Activated T-cell treated with anti-CD3 and anti-CD28 coated beads, Interleukin-2, amount 50 U/mL, for 48 hours (primary cell): ENCODE measurements at places on chromosomes 1 and 21.

DNA sequence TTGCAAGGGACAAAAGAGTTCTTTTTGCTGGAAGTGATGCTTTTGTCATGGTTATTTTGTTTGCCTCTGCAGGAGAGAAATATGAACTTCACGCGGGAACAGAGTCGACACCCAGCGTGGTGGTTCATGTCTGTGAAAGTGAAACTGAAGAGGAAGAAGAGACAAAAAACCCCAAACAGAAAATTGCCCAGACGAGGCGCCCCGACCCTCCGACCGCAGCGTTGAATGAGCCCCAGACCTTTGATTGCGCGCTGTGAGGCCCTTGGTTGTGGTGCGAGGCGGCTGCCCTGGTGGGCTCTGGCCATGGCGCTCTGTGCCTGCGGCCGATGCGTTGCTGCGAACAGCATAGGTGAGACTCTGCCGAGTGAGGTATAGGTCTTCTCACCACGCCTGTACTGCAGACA lies 20.9 kb upstream of the NCMAP start:
- DNase-seq, result peak; percentile 84

- peak; percentile 90 for DNase-seq
Observed at GRCh38 chr1:152036267-152037216, at the start of gene S100A11. Gene S100A11 (minus strand): TSS chr1:152037004. CDS start chr1:152036915, 89 bp downstream.

DNA sequence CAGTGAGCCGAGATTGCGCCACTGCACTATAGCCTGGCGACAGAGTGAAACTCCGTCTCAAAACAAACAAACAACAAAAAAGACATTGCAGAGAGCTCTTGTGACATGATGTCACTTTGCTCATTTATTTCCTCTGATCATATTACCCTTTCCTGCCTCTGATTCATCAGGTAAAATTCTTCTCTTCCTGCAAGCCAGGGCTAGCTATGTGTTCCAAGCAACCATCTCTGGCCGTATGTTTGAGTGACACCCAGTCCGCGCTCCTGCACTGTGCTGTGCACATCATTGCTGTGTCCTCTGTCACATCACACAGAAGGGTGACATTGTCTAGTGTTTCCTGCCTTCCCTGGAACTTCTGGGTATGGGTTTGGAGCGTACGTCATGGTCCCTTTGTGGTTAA lies 251.3 kb downstream of the PCP4 start:
- DNase-seq, result no peak

GRCh38 chr1:230303822-230304221 lies 122.3 kb downstream of the PGBD5 start:
- DNase-seq, result no peak

DNA sequence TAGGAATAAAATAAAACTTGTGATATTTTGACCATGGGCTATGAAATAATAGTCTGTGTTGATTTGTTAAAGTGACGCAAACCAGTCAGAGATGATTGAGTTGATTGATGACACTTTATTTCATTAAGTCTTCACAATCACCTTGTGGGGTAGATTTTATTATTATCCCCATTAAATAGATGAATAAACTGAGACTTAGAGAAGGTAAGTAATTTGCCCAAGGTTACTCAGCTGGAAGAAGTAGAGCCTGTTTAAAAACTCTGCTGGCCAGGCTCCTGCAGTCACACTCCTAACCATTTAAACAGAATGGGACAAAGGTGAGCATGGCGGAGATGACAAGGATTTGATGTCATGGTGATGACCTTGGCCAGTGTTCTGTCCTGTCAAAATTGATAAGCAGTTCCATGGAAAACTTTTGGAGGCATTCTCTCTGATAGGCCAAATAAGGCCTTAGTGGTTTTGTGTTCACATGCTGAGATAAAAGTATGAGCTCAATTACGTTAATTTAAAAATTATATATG lies 22.7 kb upstream of the MCOLN3 start:
- DNase-seq, result no peak

GRCh38 chr1:76998582-76999223 lies 131.4 kb downstream of the ST6GALNAC5 start:
- DNase-seq, result no peak

GRCh38 chr1:16153999-16154673 lies 1.7 kb downstream of the EPHA2 start:
- no peak for DNase-seq

DNA sequence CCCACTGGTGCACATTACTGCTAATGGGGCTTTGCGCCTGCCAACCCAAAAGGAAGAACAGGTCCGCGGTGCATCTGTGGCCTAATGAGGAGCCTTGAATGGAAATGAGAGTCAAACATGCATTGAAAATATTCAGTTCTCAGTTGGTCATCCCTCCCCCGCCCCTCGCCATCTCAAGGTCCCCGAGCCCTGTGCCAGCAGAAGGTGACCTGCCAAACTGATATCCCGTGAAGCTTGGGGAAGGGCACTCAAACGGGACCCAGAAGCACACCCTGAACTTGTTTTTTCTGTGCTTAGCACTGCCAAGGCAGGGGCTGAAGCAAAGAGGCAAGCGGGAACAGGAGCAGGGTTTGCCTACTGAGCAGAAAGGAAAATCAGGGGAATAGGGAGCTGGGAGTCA lies 67.9 kb upstream of the ZNF648 start:
- DNase-seq, result no peak

GRCh38 chr1:166165661-166166328 lies 1.0 kb downstream of the FAM78B start:
- DNase-seq, result peak; percentile 31

- no peak for DNase-seq
Observed at GRCh38 chr1:22527122-22527521, 36.2 kb upstream of the EPHA8 start.

GRCh38 chr1:15524021-15524282 lies at the start of gene CASP9:
Gene CASP9 (minus strand): TSS chr1:15524215. CDS start chr1:15524200, 15 bp downstream.
- no peak for DNase-seq

DNA sequence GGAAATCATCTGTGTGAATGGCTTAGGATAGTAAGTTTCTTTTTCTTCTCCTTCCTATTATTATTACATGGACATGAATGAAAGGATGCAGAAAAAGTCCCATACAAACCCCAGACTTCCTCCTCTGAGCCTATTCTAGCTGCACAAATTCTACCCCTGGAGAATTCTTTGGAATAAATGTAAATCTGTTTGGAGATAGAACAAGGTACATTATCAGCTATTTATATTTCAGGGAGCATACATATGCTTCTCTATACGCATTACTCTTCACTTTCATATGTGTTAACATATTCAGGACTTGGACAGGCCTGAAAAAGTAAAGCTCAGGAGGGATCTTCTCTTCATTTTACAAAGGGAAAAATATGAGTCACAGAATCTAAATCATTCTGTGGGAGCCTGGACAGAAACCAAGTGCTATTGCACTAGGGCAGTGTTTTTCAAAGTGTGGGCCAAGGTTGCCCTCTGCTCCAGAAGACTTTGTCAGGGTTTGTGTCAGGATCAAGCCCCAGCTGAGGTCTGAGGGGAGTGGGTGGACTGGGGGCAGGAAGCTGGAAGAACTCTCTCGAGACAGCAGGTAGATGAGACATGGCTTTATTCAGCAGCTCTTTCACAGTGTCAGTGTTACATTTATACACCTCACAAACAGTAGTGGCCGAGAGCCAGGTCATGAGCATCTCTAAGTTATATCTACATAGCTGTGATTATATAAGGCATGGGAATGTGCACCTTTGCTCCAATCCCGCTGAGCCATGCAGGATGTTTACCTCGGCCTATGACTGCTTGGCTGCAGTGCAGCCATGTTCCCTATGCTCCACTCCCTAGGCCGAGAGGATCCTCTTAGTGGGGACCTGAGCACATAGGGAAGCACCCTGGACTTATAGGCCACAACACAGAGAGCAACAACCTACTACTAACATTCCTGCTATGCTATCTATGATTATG lies 114.3 kb downstream of the GDAP2 start:
- no peak for DNase-seq

GRCh38 chr21:32334980-32335531 lies 36.4 kb downstream of the MRAP start:
- no peak for DNase-seq

- DNase-seq, result no peak
Observed at GRCh38 chr1:67573311-67573872, 111.6 kb upstream of the GADD45A start.

DNA sequence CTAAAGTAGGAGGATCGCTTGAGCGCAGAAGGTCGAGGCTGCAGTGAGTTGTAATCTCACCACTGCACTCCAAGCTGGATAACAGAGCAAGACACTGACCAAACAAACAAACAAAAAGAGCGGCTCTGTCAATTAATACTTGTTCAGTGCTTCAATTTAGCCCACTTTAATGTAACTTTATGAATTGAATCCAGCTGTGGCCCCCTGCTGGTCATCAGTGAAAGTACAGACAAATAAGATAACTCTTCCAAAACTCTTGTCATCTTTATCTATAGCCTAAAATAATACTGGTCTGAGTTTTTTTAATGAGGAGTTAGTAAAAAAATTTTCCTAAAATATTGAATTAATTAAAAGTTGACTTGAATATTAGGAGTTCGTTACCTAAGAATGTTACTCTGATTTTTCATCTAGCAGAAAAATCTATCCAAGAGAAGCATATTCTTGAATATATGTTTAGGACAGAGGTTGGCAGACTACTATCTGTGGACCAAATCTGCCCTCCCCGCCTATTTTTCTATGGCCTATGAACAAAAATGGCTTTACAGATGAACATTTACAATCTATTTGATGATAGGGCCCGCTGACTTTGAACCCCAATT lies 26.1 kb downstream of the ATP5PF start:
- peak; percentile 45 for DNase-seq

- no peak for DNase-seq
Observed at GRCh38 chr1:183148599-183148998, 37.5 kb upstream of the LAMC2 start.

DNA sequence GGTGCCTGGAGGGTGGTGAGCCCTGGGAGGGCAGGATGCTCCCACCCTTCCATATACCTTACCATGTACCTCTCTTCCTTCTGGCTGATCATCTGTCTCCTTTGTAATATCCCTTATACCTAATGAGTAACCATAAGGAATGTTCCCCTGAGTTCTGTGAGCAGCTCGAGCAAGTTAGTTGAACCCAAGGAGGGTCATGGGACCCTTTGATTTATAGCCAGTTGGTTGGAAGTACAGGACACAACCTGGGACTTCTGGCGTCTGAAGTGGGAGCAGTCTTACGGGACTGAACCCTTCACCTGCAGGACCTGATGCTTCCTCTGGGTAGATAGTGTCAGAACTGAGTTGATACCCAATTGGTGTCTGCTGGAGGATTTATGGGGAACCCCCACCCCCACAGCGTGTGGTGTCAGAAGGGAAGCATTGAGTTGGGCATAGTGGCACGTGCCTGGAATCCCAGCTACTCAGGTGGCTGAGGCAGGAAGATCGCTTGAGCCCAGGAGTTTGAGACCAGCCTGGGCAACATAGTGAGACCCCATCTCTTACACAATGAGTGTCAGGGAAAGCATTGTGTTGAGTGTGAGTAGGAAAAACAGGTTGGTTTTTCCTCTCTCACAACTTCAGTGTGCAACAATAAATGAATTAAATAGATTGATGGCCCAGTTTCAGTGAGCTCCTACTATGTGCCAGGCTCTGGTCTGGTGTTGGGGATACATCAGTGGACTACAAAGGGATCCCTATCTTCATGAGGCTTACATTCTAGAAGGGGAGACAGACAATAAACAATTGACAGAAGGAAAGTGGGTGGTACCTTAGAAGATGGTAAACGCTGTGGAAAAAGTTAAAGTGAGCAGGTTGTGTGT lies 16.0 kb downstream of the DNAJC16 start:
- no peak for DNase-seq

DNA sequence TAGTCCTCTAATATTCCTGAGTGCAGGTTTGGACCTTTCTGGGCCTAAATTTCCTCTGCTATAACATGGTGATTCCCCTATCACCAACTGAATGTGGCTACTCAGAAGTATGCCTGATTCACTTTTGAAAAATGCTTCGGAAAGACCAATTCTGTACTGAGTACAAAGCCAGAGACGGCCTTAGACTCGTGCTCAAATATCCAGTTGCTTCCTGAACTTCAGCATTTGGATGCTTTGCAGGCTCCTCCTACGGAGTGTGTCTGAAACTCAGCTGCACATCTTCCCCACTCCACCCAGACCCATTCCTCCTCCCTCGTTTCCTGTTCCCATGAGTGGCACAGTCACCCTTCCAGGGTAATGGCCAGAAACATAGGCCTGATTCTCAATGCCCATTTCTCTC lies 98.4 kb upstream of the GADD45A start:
- DNase-seq, result no peak

DNA sequence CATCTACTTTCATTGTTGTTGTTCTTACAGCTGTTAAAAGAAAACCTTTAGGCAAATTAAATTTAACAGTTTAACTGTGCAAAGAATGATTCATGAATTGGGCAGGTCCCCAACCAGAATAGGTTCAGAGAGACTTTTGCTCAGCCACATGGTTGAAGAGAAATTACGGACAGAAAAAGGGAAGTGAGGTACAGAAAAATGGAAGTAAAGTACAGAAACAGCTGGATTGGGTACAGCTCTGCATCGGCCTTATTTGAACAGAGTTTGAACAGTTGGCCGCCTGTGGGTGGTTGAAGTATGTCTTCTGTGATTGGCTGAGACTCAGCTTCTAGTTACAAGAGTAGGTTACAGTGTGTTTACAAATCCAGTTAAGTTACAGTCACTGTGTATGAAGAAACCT lies 210.1 kb downstream of the FGGY start:
- no peak for DNase-seq

- no peak for DNase-seq
Observed at GRCh38 chr1:214476229-214476985, 75.0 kb downstream of the PTPN14 start.

DNA sequence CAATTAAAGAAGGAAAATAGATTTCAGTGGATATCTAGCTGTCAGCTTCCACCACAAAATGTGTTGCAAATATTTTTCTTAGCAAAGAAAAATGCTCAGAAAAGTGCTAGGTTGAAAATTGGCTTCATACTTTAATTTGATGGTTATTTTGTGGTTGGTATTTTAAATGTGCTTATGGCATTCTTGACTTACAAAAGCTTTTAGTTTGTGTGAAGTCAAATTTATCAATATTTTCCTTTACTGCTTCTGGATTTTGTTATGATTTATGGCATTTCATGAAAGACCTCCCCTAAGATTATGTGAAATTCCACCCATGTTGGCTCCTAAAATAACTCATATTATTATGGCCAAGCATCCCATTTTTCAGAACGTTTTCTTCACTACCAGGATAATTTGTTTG lies 51.5 kb downstream of the PSMG1 start:
- no peak for DNase-seq

GRCh38 chr1:9418851-9419250 lies 120.4 kb upstream of the SLC25A33 start:
- no peak for DNase-seq

GRCh38 chr1:180720753-180721152 lies 88.9 kb downstream of the XPR1 start:
- no peak for DNase-seq

DNA sequence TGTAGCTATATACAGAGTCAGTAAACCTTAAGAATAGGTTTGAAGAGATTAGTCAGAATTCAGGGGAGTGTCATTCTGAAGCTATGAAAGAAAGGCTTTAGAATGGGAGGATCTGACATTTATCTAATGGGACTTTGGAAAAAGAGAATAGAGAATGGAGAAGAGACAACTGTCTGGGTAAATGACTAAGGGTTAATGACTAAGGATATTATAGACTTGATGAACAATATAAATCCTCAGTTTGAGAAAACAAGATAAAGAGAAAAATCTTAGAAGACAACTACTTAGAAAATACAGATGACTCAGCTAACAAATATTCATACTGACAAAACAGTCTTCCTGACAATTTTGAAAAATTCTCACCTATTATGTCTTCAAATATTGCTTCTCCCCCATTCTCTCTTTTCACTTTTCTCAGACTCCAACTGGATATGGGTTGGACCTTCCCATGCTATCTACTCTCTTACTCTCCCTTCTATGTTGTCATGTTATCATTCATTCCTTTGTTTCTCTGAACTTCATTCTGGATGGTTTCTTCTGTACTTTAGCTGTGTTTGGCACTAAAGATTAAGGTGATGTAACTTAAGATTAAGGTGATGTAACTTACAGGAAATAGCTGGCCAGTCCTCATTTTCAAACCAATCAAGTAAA lies 20.4 kb downstream of the SLC16A1 start:
- DNase-seq, result no peak
